Activated naive CD4-positive, alpha-beta T cell (primary cell): ENCODE measurements at places on chromosomes 2 and 18.

DNA sequence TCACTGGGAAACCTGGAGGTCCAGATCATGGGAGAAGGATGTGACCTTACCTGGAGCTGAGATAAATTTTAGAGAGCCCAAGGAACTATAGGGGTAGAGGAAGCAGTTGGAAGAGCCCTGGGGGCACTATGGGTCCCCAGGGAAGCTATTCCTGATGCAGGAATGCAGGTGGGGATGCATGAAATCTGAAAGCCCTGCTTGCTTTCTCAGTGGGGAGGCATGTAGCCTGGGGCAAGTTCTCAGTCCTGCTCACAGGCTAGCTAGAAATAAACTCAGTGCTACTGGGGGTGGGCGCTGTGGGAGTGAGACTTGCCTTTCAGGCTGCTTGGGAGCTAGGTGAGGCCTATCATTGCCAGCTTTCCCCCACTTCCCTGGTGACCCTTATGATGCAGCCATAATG lies 499.7 kb downstream of the PTH2R start:
- no peak for DNase-seq

DNA sequence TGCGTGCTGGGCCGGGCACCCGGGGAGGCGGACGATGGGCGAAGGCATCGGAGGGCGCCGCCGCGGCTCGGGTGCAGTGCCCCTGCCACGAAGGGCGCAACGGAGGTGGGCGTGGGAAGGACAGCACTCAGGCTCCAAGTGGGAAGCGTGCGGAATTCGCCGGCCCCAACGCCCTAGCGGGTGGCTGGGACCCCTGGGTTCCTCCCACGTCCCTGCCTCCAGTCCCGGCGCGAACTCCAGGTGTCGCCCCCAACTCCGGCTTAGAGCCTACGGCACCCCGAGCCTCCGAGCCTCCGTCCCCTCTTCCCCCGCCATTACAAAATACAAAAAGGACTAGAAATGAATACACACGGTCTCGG lies 1.3 kb downstream of the CYP27C1 start:
- no peak for DNase-seq

GRCh38 chr18:40006634-40007033 lies 1948.4 kb upstream of the PIK3C3 start:
- DNase-seq: no peak

- no peak for DNase-seq
Measured at GRCh38 chr2:233856184-233856583, 1.8 kb upstream of the HJURP start.

- no peak for DNase-seq
Measured at GRCh38 chr18:79697976-79698375, 18.4 kb downstream of the CTDP1 start.

DNA sequence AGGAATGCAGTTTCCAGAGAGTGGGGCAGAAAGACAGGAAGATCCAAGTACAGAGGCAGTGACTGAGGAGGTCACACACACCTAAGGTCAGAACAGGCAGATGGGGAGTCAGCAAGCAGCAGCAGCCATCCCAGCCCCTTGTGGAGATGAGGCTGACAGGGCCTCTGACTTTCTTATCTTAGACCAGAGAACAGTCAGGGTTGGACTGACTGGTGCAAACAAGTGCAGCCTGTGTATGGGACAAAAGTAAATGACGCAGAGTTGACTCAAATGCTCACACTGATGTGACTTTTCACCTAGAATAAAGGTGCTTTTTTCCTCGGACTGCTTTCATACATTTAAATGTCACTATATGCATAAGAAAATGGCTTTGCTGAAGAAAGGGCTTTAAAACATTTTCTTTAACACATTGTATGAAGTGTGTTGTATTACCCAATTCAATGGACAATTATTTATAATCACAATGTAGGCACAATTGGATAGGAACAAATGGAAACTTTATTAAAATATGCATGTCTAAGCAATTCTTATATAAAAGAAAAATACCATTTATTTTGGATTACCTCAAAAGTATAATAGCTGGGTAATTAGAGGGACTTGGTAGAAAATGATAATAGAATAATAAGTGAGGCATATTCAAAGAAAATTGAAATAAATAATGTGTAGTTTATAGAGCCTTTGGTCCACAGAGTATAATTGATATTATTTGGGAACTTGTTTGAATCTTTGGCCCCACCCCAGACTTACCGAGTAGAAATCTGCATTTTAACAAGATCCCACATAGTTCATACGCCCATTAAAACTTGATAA lies 1321.5 kb upstream of the CELF4 start:
- no peak for DNase-seq

GRCh38 chr2:160207271-160207670 lies 7.2 kb upstream of the ITGB6 start:
- DNase-seq: no peak

- no peak for DNase-seq
Measured at GRCh38 chr2:49982871-49983270, 828.6 kb upstream of the FSHR start.

DNA sequence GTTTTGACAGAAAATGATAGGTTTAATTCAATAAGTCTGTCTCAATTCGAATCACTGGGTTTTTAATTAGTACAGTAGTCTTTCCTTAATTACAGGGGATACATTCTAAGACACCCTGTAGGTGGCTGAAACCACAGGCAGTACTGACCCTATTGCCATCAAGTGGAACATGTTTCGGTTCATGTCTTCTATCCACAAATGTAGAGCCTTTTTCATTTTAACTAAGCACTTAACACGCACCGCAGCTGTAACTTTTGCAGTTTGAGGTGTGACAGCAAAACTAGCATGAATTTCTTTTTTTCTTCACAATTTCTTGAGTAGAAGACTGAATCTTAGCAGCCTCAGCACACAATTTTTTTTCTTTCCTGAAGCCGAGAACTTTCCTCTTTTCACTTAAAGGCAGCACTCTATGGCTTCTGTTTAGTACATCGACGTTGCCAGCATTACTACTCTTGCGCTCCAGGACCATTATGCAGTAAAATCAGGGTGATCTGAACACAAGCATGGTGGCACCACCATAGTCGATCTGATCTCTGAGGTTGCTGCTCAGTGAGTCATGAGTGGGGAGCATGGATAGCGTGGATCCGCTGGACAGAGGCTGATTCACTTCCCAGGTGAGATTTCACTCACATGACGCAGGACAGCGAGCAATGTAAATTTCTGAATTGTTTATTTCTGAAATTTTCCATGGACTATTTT lies 805.1 kb downstream of the RNF144A start:
- no peak for DNase-seq

- DNase-seq: no peak
Measured at GRCh38 chr2:198890490-198890889, 567.2 kb downstream of the SATB2 start.

DNA sequence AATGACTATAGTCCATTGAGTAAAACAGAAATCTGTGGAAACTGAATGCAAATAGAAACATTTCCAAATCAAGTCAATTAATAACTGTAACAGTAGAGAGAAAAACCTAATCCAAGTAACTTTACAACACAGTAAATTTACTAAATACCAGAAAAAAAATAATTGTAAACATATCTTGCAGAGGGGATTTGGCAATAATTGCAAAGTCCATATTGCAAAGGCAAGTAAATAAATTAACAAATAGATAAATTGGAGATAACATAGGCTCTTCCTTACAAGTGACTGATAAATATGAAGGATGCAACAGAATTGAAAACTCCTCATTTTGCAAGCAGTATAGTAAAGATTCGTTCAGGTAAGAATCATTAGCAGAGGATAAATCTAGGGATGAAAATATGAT lies 65.0 kb downstream of the SMC6 start:
- DNase-seq: no peak

- DNase-seq: no peak
Measured at GRCh38 chr2:29278966-29279365, 163.8 kb downstream of the CLIP4 start.

DNA sequence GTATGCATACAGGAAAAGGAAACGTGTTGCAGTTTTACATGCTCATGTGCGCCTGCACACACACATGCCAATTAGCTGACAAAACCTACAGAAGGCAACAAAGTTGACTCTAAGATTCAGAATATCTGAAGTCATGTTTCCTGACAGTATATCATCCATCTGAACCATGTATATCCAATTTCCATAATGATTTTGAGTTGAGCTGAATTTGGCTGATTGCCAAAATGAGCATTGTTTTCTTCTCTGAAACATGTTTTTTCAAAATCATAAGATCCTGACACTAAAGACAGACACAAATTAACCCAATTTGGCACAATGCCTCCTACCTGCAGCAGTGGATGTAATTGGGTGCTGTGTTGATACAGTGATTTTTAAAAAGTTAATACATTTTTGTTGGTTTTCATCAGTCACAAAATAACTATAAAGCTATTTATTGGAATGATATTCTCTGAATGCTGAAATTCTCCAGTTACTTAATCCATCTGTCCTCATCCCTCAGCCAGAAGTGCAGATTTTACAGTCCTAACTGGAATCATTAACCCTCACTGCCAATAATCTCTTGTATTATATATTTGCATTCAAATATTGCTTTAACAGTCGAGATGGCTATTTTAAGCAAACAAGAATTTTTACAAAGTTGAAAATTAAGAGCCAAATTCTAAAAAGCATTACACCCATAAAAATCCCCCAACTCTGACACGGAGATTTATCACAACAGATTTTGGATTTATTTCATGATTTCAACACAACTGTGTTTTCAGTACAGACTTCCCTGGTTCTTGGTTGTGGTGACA lies 161.7 kb upstream of the LMAN1 start:
- DNase-seq: no peak

- DNase-seq: no peak
Measured at GRCh38 chr2:217494557-217494956, 508.2 kb downstream of the TNS1 start.

DNA sequence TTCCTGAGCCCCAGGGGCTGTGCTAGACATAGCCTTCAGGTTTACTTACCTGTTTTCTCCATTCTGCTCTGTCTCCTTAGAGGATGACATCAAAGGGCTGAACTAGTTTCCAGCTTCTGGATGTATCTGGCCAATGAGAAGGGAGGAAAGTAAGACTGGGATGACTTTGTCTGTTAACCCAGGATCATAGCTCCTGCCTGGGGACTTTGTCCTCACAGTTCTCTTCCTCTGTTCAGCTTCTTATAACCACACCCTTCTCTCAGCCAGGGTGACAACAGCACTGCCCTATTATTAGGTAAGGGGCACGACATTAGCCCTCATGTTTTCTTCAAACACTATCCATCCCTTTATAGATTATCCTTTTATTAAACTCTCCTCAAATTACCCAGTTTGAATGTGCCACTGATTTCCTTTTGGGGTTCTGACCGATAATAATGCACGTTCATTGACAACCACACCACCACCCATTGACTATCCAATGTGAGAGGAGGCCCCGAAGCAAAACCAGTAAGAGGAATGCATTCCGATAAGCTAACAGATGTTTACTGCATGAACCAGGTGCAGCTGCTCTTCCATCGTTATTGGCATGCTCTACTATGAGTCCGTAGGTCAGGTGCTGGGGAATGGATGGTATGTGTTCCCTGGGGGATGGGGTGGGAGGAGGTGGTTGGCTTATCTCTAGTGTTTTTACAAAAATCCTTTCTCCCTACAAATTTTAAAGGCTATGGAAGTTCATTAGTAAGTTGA lies 23.5 kb downstream of the TSN start:
- DNase-seq: no peak

GRCh38 chr2:39913648-39914461 lies 134.8 kb upstream of the THUMPD2 start:
- DNase-seq: no peak

- no peak for DNase-seq
Measured at GRCh38 chr18:53795610-53796009, 428.9 kb downstream of the MBD2 start.

GRCh38 chr18:2905854-2906703 lies 59.3 kb downstream of the EMILIN2 start:
- peak; percentile 18 for DNase-seq

- no peak for DNase-seq
Measured at GRCh38 chr2:216294305-216294704, 78.0 kb downstream of the MARCHF4 start.

- DNase-seq: no peak
Measured at GRCh38 chr2:119929537-119929936, 83.3 kb upstream of the EPB41L5 start.

GRCh38 chr2:1680222-1681016 lies 63.9 kb downstream of the PXDN start:
- DNase-seq: no peak

- no peak for DNase-seq
Measured at GRCh38 chr2:241088376-241088775, 13.7 kb downstream of the MTERF4 start.

- DNase-seq: no peak
Measured at GRCh38 chr18:45059695-45060094, 379.0 kb downstream of the SETBP1 start.
